ENCODE measurements at places on chromosomes 11 and 22.

DNA sequence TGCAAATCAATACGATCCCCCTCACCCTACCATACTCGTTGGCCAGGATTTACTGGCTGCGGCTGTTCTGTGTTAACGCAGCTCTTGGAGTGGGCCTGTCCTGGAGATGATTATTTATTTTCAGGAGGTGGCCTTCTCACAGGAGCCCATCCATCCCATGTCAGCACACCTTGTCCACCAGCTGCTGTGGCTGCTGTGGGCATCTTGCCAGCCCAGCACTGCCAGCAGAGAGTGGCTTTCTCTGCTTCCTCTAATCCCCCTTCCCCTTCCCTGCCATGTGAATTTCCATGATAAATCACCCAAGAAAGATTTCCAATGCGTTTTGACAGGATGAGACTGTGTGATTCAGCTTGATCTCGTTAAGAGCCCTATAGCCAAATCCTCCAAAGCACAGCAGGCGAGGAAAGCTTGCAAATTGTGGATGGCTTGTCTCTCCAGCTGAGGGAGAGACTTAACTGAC is 309.1 kb upstream of the C11orf87 start:
- no peak for DNase-seq

- no peak for DNase-seq
Measured at GRCh38 chr11:79896258-79896657, 455.4 kb upstream of the TENM4 start.

DNA sequence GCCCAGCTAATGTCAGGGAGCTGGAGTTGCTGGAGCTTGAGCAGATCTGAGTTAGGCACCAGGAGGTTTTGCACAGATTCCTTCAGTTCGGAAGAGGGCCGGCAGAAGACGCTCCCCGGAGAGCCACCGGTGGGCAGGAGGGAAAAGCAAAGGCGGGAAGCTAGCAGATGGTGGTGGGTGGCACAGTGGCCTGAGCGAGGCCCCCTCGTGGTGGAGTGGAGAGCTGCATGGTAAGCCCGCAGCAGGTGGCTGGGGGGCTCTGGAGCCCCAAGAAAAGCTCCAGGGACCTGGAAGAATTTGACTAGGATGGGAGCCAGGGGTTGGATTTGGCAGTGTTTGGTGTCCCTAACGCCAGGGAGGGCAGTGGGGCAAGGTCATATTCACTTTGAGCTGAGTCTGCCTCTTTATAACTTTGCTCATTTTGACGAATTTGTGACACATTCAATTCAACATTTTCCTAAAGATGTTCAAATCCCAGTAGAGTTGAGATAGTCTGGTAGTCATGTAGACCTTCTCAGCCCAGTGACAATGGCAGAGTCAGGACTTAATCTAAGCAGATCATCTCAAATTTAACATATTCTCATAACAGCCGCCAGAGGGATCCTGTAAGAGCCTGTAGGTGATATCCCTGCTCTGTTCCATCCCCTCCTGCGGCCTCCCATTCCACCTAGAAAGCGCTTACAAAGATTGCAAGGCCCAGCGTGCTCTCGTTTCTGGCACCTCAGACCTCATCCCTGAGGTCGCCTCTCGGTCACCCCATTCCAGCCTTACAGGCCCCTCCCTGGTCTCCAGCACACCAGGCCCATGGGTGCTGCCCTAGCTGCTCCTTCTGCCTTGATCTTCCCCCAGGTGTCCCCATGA is 57.9 kb downstream of the TRIM29 start:
- DNase-seq = peak; percentile 50

DNA sequence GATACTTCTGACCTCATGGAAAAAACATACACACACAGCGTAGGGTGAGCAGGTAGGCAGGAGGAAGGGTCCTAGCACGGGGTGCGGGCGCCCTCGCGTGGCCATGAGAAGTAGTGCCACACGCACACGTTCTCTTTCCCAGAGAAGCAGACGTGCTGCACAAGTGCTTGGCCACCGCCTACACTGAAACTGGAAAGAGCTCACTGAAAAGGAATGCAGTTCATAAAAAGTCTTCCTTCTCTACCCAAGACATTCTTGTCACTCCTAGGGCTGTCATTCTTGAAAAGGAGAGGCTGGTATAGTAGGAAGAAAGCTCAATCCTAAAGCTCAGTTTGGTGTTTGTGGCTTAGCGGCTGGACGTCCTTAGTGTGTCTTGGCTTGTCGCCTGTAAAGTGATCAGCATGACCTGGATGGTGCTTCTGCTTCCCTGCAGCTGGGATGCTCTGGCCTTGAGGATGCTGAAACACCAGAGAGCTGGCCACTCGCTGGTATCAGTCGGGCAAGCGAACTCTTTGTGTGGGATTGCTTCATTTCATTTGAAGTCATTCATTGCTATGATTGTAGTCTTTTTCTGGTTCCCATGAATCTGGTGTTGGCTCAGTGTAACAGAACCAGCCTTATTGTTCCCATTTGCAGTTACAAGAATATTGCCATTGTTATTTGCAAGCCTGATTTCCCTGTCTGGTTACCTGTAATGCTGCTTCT is 303.8 kb downstream of the NTM start:
- DNase-seq = peak; percentile 69

DNA sequence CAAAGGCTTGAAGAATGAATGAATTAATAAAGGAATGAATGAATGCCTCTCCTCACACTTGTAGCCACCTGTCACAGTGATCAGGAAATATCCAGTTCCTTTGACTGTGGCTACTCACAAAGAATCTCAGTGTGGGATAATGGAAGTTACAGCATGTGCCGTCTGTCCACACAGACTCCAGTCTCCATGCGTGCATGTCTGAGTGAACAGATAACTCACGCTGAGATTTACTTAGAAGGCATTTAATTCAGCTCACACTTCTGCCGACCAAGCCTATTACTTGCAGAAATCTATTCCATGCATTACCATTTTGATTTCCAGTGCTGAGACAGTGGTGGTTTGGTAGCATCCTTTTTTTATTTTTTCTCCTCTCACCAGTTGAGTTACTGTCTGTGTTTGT is 32.3 kb upstream of the HMGXB4 start:
- no peak for DNase-seq

- peak; percentile 21 for DNase-seq
Measured at GRCh38 chr11:96279018-96279895, 63.7 kb downstream of the MAML2 start.

GRCh38 chr22:45807156-45807915 is 135.7 kb downstream of the ATXN10 start:
- no peak for DNase-seq

DNA sequence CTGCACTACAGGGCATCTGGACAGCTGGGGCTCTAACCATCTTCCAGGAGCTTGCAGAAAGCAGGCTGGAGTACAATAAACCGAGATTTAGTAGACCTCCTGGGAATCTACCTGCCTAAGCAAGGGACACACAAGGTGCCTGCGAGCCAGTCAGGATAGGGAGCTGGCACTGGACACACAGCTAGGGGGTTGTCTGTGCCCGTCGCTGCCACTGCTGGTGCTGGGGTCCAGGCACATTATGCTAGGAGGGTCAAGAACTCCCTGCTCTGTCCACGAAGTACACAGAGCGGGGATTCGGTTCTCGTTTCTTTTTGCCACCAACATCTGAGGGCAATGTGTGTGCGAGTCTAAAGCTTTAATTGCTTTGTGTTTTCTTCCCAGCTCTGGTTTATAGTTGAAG is 4.2 kb downstream of the RIC8A start:
- no peak for DNase-seq

DNA sequence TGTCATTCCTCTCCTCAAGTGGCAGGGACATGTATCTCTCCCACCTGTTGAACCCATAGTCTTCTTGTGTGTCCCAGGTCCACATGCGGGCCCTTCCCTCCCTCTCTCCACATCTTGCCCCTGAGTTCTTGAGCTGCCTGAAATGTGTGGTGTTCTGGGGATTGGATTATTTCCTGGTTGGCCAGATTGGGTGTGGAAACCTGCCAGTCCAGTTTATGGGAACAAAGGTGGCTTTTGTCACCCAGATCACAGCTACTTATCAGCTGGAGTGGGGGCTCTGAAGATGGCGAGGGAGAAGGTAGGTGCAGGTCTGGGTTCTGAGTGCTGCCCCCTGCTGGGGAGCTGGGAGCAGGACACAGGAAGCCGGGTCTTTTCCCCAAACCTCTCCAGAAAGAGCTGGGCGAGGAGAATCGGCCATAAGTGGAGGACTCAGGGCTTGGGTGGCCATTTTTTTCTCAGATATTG is 14.2 kb downstream of the DTX4 start:
- peak; percentile 65 for DNase-seq

DNA sequence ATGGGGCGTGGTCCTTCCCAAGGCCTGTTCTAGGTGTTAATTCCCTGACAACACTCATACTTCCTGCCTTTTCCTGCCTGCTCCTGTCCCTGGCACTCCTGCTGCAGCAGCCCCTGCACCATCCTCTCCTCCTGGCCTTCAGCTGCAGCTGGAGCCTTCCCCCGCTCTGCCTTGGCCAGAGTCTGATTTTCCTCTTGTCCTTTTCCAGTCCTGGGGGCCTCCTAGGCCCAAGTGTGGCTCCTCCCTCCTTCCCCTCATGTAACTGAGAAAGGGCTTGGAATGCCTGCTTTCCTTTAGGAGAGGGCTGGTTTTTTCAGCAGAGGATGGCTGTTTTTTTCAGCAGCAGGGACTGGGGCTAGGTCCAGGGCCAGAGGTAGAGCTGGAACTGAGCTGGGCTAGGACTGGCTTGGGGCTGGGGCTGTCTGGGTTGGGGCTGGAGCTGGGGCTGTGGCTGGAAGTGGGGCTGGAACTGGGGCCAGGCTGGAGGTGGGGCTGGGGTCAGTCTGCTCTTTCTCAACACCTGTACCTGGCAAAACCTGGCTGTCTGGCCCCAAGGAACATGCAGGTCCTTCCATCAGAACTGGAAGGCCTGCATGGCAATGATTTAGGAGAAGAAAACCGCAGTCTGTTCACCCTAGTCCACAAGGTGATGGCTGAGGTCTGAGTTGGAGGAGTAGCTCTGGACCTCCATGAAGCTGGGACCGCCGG is 23.6 kb downstream of the ZC3H7B start:
- DNase-seq = no peak

DNA sequence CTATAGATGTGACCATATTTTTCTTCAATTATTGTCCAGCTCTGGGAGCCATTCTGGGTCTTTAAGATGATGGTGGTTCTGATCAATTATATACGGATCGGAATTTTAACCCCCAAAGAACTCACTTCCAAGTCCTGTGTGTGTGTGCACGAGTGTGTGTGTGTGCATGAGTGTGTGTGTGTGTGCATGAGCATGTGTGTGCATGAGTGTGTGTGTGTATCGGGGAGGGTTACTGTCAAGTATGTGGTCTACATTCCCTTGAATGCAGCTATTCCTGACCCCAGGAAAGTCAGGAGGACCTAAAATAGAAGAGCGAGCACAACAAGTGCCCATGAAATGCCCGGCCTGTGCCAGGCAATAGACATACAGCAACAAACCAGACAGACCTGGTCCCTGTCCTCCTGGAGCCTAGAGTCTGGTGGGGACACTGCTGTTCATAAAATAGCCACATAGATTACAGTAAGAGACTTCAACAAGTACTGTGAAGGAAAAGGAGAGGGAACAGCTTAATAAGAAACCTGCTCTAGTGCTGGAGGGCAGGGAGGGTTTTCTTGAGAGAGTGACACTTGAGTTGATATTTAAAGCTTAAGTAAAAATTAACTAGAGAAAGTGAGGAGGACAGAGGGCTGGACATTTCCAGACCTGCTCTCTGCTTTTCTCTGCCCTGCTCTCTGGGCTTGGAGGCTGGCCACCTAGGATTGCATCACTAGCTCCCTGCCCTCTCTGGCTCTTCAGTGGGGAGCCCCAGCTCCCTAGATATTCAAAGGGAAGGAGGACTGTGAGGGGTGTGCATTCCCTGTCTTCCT is 66.1 kb upstream of the SPON1 start:
- no peak for DNase-seq

DNA sequence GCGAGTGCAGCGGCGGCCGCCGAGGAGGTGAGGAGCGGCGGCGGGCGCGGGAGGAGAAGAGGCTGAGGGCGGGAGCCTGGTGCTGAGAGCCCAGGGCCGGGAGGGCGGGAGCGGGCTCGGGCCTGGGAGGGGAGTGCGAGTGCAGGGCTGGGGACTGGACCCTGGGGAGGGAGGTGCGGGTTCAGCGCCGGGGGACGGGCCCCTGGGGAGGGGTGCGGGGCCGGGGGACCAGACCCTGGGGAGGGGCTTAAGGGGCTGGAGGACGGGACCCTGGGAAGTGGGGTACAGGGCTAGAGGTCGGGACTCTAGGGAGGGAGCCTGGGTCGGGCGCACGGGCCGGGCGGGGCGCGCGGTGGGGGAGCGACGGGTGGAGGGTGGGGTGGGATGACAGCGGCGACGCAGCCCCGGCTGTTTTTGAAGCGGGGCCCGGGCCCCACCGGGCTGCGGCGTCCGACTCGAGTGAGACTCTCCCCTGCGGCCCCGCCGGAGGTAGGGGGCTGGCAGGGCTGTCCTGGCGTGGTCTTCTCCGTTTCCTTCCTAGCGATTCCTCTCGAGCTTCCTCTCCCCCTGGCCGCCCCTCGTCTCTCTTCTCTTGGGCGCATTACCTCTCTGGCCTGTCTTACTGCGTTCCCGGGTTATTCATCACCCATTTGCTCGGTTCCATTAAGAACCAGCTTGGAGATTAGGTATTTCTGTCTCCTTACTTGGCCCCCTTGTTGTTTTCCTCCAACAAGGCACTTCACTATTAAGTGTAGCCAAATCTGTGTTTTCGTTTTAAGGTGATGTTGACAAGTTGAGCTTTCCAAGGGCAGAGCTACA is 754 bp downstream of the NUP50 start:
- DNase-seq = peak; percentile 40

- DNase-seq = no peak
Measured at GRCh38 chr11:126328444-126328843, 24.6 kb downstream of the DCPS start.

- DNase-seq = no peak
Measured at GRCh38 chr22:30809086-30809485, 114.4 kb downstream of the OSBP2 start.

DNA sequence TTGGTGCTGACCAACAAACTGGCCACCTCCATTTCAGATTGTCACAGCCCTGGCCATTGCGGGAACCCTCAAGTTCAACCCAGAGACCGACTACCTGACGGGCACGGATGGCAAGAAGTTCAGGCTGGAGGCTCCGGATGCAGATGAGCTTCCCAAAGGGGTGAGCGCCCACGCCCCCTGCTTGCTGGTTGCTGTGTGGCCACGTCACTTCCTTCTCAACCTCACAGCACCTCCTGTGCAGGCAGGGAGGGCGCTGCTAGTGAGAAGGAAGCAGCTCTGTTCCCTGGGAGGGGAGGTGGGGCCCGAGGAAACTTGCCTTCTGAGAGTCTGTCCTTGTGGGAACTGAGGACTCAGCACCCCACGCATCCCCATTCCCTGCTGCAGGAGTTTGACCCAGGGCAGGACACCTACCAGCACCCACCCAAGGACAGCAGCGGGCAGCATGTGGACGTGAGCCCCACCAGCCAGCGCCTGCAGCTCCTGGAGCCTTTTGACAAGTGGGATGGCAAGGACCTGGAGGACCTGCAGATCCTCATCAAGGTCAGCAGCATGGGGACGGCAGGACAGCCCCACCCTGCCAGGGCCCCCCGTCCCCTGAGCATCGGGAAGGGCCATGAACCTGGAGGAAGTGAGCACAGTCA is 19.3 kb downstream of the POLR3H start:
- DNase-seq = peak; percentile 88

- DNase-seq = no peak
Measured at GRCh38 chr11:126423743-126424142, 68.3 kb downstream of the ST3GAL4 start.

Data from activated CD8-positive, alpha-beta T cell treated with anti-CD3 and anti-CD28 coated beads for 36 hours (primary cell).